Melanocyte of skin (primary cell): ENCODE measurements at places on chromosomes 16 and 17. TPM values are rescaled to one million over a fixed set of nuclear protein-coding genes. Genes with fewer than 3 reads are reported as not detected.

The RSKR gene
- 6.7 and 13.4 TPM in 2 replicates for total RNA-seq

The ADAT1 gene
- total RNA-seq, result 105 and 109 TPM in 2 replicates

The CA5A gene
- total RNA-seq, result not detected in 2 replicates

The PABPN1L gene
- total RNA-seq, result not detected in 2 replicates

The SCIMP gene
- total RNA-seq, result not detected in 2 replicates

The TBX2 gene
- total RNA-seq, result 47.0 and 49.0 TPM in 2 replicates

The CSH1 gene
- not detected in 2 replicates for total RNA-seq

The RNF222 gene
- total RNA-seq, result not detected in 2 replicates

The EFNB3 gene
- total RNA-seq, result 1.0 and 4.4 TPM in 2 replicates

The NT5C3B gene
- 44.3 and 49.0 TPM in 2 replicates for total RNA-seq

The JPH3 gene
- total RNA-seq, result not detected in 2 replicates

The CES5A gene
- total RNA-seq, result 0.69 TPM in 1 of 2 replicates, not detected in the other

The KRT27 gene
- under 0.01 TPM in 1 of 2 replicates, not detected in the other for total RNA-seq

The TAT gene
- total RNA-seq, result not detected in 2 replicates

The CCR7 gene
- total RNA-seq, result not detected in 2 replicates

The CES3 gene
- 1.0 TPM in 1 of 2 replicates, not detected in the other for total RNA-seq

The KRTAP2-1 gene
- total RNA-seq, result not detected in 2 replicates

The E4F1 gene
- total RNA-seq, result 20.7 and 23.4 TPM in 2 replicates

The TLCD3B gene
- not detected in 2 replicates for total RNA-seq

The CLEC18B gene
- 0.62 TPM in 1 of 2 replicates, not detected in the other for total RNA-seq

The ARHGDIA gene
- total RNA-seq, result 174 and 192 TPM in 2 replicates

The OTOP3 gene
- not detected in 2 replicates for total RNA-seq

The SOST gene
- not detected in 2 replicates for total RNA-seq

The NOB1 gene
- 36.0 and 41.0 TPM in 2 replicates for total RNA-seq

The RASL10B gene
- total RNA-seq, result 0.69 and 1.1 TPM in 2 replicates

The GRB7 gene
- not detected in 2 replicates for total RNA-seq

The HBQ1 gene
- total RNA-seq, result 1.4 TPM in 1 of 2 replicates, not detected in the other

The KRT28 gene
- total RNA-seq, result not detected in 2 replicates

The TRIM16 gene
- 38.4 and 45.0 TPM in 2 replicates for total RNA-seq

The UMOD gene
- total RNA-seq, result not detected in 2 replicates

The NPIPA8 gene
- 0.33 TPM in 1 of 2 replicates, not detected in the other for total RNA-seq

The WBP2 gene
- 43.3 and 54.9 TPM in 2 replicates for total RNA-seq

The SAP30BP gene
- 71.9 and 73.6 TPM in 2 replicates for total RNA-seq

The IL21R gene
- total RNA-seq, result under 0.01 TPM in 2 replicates

The TBC1D3H gene
- not detected in 2 replicates for total RNA-seq

The BICDL2 gene
- not detected in 2 replicates for total RNA-seq

The MARCHF10 gene
- total RNA-seq, result not detected in 2 replicates

The TNP2 gene
- total RNA-seq, result not detected in 2 replicates

The TBC1D28 gene
- 0.73 TPM in 1 of 2 replicates, not detected in the other for total RNA-seq

The CLEC19A gene
- not detected in 2 replicates for total RNA-seq

The ZNF469 gene
- under 0.01 TPM in 2 replicates for total RNA-seq

The EMP2 gene
- 62.3 and 63.9 TPM in 2 replicates for total RNA-seq

The CCL4L2 gene
- total RNA-seq, result not detected in 2 replicates

The CTRB1 gene
- not detected in 2 replicates for total RNA-seq

The SALL1 gene
- total RNA-seq, result not detected in 2 replicates

The LGALS9 gene
- total RNA-seq, result 4.5 and 5.8 TPM in 2 replicates

The SLC9A5 gene
- total RNA-seq, result 0.69 and 1.8 TPM in 2 replicates

The ANKRD40CL gene
- not detected in 2 replicates for total RNA-seq

The C16orf96 gene
- under 0.01 TPM in 1 of 2 replicates, not detected in the other for total RNA-seq

The C16orf46 gene
- 0.34 and 0.36 TPM in 2 replicates for total RNA-seq
